WTC11 (cell line): ENCODE measurements at places on chromosomes 7 and 10. TPM values are rescaled to one million over a fixed set of nuclear protein-coding genes. Genes with fewer than 3 reads are reported as not detected.

CPXM2 gene
- total RNA-seq = 3.4 to 4.8 TPM (median 4.7 TPM) in 3 replicates

NKX1-2 gene
- total RNA-seq = 30.8 to 57.7 TPM (median 31.0 TPM) in 3 replicates

GPRIN2 gene
- 17.5 to 22.5 TPM (median 20.9 TPM) in 3 replicates for total RNA-seq

GRCh38 chr10:113517165-113517900 is 35.5 kb upstream of the HABP2 start:
- H3K4me1 ChIP-seq = 0 out of 2 replicates have a peak, but pooled peaks cover 2% of the 10 kb centered on the region
- H3K36me3 ChIP-seq = no peaks in the 10 kb centered on the region
- no peak overlapping the region for H3K27ac ChIP-seq
- DNase-seq = no peak

DNA sequence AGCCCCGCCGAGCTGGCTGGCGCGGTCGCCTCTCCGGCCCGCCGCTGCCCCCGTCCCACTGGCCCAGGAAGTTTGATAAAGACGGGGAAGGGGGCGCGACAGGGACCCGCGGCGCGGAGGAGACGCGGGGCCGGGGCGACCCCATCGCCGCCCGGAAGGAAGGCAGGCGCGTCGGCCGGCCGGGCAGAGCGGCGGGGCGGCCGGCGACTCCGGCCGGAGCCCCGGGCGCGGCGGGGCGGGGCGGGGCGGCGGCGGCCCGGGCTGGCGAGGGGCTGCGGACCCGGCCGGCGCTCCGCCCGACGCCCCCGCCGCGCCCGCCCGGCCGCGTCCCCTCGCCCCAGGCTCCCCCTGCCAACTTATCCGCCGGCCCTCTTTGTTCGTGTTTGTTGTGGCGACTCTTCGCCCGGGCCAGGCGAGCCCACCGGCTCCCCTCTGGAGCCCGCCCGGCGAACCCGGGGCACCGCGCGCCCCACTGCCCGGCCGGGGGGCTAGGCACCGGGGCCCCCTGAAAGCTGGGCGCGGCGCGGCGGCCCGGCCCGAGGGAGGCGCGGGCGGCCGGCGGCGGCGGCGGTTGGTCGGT is 571 bp downstream of the KDM7A start:
- peaks cover 21% of the 10 kb centered on the region for H3K4me1 ChIP-seq
- H3K4me3 ChIP-seq = peak overlapping the region; percentile 82
- H3K36me3 ChIP-seq = peaks cover 6% of the 10 kb centered on the region
- no peak for DNase-seq
- H3K27ac ChIP-seq = no peak overlapping the region

DNA sequence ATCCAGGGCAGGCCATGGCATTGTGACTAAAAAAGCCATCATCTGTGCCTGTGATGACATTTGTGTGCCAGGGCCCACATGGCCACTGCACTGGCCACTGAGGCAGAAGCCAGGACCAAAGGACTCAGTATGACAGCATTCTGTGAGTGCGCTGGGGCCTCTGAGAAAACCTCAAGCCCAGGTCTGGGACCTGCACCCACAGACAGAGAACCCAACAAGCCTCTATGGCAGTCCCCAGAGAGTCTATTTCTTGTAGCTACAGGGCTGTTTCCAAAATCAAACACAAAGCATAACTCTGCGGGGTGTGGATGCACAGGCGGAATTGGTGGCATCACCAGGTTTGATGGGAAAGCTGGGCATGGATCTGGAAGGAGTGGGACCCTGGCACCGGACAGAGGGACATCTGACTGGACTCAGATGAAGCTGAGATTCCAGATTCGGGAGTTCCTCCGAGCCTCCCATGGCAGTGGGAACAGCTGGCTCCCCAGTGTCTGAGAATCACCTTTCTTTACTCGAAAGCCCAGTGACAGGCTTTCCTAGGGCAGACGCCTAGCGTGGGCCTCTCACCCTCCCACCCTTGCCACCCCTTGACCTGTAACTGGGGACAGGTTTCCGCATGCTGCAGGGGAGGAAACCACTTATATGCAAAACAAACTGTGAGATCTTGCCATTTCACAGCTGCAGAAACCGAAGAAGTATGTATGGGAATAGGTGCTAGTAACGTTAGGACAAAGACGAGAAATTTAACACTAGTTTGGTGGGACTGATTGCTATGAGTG is 70.6 kb upstream of the RHEB start:
- DNase-seq = no peak
- no peaks in the 10 kb centered on the region for H3K36me3 ChIP-seq
- no peak overlapping the region for H3K27ac ChIP-seq

- no peaks in the 10 kb centered on the region for H3K36me3 ChIP-seq
- H3K4me1 ChIP-seq = peaks cover 16% of the 10 kb centered on the region
- no peak overlapping the region for H3K4me3 ChIP-seq
- no peaks in the 10 kb centered on the region for H3K27me3 ChIP-seq
- DNase-seq = no peak
These were observed 89.2 kb upstream of the MKLN1 start for GRCh38 chr7:131238347-131238931.

DNA sequence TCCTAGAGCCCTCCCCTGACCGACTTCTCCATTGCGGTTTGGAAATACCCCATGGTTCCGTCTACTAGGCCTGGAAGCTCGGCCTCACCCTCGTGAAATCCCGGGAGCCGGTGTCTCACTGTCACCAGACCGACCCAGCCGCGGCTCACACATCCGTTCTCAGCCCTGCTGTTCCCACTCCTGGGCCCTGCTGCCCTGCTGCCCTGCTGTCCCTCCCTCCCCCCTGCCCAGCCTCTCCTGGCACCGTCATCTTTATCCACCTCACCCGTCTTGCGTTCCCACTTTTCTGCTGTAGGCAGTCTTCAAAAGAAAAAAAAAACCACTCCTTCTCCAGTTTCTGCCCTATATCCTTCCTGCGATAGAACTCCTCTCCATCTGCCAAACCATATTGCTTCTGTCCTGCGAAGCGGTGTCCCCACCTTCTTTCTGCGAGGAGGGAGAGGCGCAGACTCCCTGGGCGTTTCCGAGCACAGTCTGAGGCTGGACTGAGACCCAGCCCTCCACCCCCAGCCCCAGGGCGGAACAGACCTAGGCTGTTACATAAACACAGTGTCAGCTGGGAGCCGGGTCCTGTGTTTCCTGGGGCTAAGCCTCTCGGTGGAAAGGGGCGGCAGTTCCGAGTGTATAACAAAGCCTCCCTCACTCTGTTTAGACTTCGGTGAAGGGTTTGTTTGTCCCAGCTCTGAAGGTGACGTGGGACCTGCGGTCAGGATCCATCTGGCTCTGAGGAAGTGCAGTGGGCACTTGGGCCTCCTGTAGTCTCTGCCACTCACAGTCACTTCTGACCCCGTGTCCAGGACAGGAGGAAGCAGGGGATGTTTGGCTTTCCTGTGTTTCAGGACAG is 2.8 kb downstream of the AGAP3 start:
- DNase-seq = peak; percentile 37
- peaks cover 51% of the 10 kb centered on the region for H3K4me1 ChIP-seq
- peaks cover 10% of the 10 kb centered on the region for H3K36me3 ChIP-seq
- H3K4me3 ChIP-seq = peak overlapping the region; percentile 67
- peaks cover 18% of the 10 kb centered on the region for H3K27me3 ChIP-seq
- H3K27ac ChIP-seq = peak overlapping the region; percentile 88

DNA sequence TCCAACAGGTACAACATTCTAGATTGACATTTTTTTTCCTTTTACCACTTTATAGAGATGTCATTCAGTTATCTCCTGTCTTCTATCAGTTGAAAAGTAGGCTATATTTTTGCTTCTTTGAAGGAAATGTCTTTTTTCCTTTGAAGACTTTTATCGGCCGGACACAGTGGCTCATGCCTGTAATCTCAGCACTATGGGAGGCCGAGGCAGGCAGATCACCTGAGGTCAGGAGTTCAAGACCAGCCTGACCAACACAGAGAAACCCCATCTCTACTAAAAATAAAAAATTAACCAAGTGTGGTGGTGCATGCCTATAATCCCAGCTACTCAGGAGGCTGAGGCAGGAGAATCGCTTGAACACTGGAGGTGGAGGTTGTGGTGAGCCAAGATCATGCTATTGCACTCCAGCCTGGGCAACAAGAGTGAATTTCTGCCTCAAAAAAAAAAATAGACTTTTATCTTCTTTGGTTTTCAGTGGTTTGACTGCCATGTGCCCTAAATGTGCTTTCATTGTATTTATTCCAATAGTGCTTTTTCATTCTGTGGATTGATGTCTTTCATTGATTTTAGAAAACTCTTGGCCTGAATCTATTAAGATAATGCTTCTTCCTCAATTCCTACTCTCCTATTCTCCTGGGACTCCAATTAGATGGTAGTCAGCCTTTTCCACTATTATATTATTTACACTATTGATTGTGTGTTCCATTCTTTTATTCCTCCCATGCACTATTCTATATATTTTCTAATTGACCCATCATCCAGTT is 84.6 kb downstream of the IMMP2L start:
- no peaks in the 10 kb centered on the region for H3K27me3 ChIP-seq
- no peak overlapping the region for H3K4me3 ChIP-seq
- H3K36me3 ChIP-seq = no peaks in the 10 kb centered on the region
- no peak for DNase-seq

DNA sequence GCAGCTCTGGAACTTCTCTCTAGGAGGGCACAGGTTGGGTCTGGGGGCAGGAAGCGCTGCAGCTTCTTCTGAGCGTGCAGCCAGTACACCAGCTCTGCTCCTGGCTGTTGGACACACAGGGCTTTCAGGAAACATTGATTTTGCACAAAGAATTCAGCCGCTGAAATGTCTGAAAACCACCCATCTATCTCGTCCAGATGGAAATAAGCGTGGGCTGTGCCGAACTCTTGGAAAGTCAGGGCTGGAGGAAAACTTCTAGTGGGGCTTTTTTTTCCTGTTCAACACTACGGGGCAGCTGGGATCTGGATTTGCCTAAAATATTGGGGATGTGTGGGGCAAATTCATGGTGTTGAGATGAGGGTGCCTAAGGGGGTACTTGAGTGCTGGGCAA is 31.2 kb downstream of the PALD1 start:
- no peaks in the 10 kb centered on the region for H3K27me3 ChIP-seq
- H3K27ac ChIP-seq = 0 out of 2 replicates have a peak overlapping the region, but pooled peaks have one; percentile 41
- peaks cover 56% of the 10 kb centered on the region for H3K4me1 ChIP-seq

- no peak overlapping the region for H3K4me3 ChIP-seq
- no peak overlapping the region for H3K27ac ChIP-seq
- H3K27me3 ChIP-seq = no peaks in the 10 kb centered on the region
- H3K36me3 ChIP-seq = peaks cover 3% of the 10 kb centered on the region
- no peak for DNase-seq
These were observed 38.5 kb downstream of the MGMT start for GRCh38 chr10:129505500-129506075.

GRCh38 chr7:150479023-150479716 is 28.7 kb downstream of the GIMAP8 start:
- no peak for DNase-seq
- no peak overlapping the region for H3K27ac ChIP-seq
- peaks cover 17% of the 10 kb centered on the region for H3K4me1 ChIP-seq
- no peaks in the 10 kb centered on the region for H3K36me3 ChIP-seq
- H3K4me3 ChIP-seq = no peak overlapping the region
